ENCODE measurements at places on chromosomes 1 and 21. TPM values are rescaled to one million over a fixed set of nuclear protein-coding genes. Genes with fewer than 3 reads are reported as not detected.

GRCh38 chr1:236808005-236808404 lies 12.9 kb downstream of the MTR start:
- DNase-seq, result no peak

DNA sequence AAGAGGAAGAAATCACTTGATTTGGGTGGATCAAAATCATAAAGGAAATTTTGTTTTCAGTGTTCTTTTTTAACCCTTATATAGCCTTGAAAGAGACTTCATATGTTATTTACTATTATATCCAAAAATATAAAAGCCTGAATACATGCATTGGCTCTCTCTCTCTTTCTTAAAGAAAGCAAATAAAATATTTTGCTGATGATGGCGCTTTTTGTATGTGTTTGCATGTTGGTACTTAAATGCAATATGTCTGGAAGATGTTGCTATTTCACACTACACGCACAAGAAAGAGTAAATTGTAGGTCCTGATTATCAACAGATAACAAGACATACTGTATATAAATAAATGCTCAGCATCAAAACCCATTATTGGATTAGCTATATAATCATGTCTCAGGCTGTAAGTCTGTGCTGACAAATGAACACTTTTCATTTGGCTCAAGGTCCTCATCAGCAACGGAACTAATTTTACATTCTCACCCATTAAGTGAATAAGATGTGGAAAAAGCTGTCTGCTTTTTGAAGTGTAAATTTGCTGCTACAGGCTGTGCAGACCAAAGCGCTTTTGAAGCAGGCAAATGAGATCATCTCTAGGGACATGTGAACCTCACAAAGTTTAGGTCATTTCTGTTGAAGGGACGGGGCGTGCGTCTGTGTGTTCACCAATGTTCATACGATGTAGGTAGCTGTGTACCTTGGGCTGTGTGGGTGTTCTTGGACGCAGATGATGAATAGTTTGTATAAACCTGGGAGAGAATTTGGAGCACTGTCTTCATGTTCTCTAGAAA lies 122.4 kb upstream of the LMO4 start:
- DNase-seq, result no peak

DNA sequence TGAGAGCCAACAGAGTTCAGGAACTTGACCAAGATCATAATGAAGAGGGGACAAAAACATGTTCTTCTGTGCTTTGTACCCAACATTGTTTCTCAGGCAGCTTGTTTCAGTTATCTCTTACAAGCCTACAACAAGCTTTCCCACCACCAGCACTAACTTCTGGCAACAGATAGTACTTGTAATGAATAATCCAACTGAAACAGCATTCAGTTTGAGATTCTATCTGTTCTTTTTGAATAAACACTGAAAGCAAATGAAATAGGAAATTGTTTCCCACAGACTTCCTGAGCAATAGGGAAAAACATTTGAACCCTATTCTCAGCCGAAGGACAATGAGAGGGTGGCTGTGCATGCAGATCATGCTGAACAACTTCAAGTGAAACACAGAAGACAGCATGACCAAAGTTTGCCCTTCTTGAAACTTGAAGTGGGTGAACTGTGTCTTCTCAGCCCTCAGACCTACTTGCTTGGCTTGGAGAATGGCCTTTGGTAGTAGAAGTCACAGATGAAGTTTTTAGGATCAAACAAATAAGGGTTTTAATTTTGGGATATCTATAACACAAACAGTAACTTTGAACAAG lies 11.2 kb upstream of the HOOK1 start:
- DNase-seq, result no peak

MFSD2A gene
- 6.4 TPM for total RNA-seq

- peak; percentile 19 for DNase-seq
These were observed 1.7 kb upstream of the RIPK4 start for GRCh38 chr21:41768437-41769042.

- no peak for DNase-seq
These were observed 15.3 kb upstream of the SKI start for GRCh38 chr1:2212532-2213491.

DNA sequence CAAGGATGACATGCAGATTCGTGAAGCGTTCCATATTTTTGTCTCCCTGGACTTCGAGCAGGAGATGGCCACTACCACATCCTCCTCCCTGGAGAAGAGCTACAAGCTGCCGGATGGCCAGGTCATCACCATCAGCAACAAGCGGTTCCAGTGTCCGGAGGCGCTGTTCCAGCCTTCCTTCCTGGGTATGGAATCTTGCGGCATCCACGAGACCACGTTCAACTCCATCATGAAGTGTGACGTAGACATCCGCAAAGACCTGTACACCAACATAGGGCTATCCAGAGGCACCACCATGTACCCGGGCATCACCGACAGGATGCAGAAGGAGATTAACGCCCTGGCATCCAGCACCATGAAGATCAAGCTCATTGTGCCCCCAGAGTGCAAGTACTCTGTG lies 3.3 kb downstream of the TMEM222 start:
- DNase-seq, result no peak

EXO1 gene
- total RNA-seq, result 1.5 TPM

GRCh38 chr1:2001773-2002411 lies 1.7 kb downstream of the CFAP74 start:
- no peak for DNase-seq

GRCh38 chr21:37620401-37620800 lies 253.8 kb downstream of the DYRK1A start:
- DNase-seq, result no peak

DNA sequence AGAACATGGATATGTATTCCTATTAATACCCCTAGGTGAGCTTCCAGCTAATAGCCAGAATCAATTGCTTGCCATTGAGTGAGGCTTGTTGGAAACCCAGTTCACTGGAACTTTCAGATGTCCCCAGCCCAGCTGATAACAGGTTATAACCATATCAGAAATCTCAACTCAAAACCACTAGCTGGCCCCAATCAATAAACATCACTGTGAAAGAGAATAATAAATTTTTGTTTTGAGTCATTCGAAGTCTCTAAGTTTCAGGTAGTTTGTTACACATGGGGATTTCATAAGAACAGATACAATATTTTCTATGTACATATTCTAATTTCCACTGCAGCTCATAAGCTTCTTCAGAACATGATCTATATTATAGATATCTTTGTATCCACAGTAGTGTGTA lies 162.9 kb upstream of the SNX7 start:
- DNase-seq, result no peak

RHCE gene
- 0.43 TPM for total RNA-seq

DNA sequence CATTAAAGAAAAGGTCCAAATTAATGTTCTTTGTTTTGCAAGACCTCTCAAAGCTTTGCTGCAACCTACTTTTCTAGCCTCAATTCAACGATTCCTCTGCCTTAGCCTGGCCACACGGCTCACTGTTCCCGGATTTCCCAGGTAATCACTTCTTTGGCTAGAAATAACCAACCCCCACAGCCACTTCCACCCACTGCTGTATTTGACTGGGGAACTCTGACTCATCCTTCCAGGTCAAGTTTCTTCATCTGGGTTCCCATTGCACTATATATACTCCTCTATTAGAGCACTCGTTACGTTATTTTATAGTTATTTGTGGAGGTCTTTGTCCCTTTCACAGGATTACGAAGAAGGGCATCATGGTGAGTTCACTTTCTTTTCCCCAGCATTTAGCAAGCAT lies 185.9 kb downstream of the CACNA1E start:
- no peak for DNase-seq

GRCh38 chr1:85128316-85128715 lies 72.5 kb downstream of the SYDE2 start:
- no peak for DNase-seq

TGFB2 gene
- total RNA-seq, result not detected

DNA sequence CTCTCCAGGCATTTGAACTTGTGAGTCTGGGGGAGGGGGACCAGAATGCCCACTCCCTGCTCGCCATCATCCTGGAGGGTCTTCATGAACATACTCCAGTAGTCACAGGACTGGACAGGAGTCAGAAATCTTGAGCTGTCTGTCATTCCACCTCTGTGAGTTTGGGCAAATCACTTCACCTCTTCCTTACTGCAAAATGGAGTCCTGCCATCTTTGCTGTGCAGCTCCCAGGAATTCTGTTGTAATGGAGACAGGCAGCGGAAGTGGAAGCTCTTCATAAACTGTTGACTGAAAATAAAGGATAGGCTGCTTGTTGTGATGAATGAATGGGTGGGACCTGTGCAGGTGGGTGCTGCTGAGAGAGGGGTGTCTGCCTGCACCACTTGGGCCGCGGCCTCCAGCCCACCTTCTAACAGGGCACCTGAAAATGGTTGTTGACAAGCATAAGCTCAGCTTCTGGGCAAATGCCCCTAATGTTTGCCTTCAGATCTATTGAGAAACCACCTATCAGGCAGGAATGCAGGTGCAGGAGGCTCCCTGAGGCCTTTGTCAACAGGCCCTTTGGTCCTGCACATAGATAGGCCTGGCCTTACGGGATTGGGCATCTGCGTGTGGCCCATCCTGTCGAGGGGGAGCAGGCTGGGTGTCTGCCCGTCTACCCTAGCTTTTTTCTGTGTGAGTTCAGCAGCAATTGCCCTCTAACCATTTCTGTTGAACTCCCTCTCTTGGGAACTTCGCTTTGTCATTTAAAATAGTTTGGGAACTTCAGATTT lies 321.0 kb downstream of the RPS6KC1 start:
- no peak for DNase-seq

ZBED6 gene
- 25.8 TPM for total RNA-seq

DNA sequence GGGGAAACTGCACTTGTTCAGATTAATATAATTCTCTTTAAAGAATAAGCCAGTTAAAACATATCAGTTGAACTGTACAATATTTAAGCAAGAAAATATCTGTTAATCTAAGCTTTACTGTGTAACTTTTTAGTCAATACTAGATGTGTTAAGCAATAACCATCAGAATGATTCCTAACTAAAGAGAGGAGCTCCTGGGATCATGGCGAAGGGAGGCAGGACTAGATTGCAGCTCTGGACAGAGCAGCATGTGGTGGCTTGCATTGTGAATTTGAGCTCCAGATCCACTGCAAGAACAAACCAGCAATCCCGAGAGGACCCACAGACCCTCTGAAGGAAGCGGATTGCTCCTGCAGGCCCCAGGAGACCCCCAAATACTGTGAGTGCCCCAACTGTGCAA lies 21.9 kb downstream of the LYST start:
- no peak for DNase-seq

RASSF5 gene
- 209 TPM for total RNA-seq

GRCh38 chr1:3456449-3456963 lies 2.0 kb downstream of the ARHGEF16 start:
- DNase-seq, result no peak

DNA sequence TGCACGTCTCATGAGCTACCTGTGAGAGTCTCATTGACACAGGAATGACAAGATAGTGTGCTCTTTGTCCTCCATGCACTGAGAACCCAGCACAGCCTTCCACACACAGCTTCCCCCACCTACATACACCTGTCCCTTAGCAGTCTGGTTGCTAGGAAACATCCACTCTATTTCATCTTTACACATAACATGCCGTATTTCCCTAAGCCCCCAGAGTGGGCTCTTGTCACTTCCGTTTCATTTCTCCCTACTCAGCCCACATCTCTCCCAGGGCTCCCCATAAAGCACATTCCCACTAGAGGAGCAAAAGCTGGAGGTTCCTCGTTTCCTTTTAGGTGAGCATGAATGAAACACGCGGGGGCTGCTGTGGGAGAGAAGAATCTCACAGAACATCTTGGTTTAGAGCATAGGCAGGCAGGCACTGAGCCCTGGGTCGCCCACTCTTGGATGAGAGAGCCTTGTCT lies 137.1 kb downstream of the ETS2 start:
- no peak for DNase-seq

USP16 gene
- 84.8 TPM for total RNA-seq

FNDC5 gene
- total RNA-seq, result not detected

DNA sequence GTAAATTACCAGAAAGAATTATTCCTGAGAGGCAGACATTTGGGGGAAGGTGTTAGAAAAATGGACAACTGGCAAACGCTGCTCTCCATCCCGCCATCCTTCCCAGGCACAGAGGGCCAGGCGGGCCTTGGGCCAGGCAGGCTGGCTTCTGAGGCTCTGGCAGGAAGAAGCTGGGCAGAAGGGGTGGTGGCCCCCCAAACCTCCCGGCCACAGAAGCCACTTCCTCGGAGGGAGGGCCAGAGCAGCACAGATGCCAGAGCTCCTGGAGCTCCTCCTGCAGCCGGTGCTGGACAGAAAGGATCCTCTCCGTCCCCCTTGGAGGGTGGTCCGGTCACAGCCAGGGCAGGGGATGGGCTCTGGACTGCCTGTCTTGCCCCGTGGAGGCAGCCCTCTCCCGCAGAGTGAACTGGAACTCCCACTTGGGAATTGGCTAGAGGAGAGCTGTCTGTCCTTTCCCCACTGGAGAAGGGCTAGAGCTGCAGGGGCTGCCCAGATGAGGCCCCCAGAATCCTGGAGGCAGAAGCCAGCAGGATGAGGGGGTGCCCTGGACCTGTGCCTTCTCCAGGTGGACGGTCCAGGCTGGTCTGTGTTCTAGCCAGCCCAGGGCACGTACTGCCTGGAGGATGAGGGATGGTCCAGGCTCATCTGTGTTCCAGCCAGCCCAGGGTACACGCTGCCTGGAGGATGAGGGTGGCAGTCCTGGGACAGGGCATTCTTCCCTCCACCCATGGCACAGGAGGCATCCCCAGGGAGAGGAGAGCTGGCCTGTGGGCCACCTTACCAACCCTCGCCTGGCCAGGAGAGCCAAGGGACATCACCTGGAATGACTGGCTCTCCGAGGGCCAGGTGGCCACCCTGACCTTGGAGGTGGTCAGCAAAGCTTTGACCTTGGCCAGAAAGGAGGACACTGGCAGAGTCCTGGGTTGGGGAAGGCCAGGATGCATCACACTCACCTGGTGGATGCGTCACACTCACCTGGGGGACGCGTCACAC lies 47.4 kb upstream of the ACTRT2 start:
- DNase-seq, result peak; percentile 22

- DNase-seq, result no peak
These were observed 62.0 kb upstream of the ST6GALNAC3 start for GRCh38 chr1:76012341-76013205.

MAGI3 gene
- 1.7 TPM for total RNA-seq

DNA sequence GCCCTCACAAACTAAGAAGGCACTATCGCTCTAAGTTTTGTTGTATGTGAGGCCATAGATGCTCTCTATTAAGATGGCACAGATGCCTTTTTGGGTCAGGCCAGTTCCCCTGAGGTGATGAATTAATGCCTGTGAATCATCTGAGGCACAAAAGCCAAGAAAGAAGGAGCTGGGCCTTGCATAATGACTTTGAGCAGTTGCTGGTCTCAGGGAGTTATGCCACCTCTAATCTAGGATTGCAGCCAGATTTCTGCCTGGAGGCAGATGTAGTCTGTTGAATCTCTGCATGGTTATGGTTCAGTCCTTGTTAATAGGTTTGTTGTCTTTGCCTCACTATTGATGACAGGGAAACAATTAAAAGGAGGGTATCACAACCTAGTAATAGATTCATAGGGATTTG lies 168.1 kb upstream of the CHRM3 start:
- no peak for DNase-seq

DNA sequence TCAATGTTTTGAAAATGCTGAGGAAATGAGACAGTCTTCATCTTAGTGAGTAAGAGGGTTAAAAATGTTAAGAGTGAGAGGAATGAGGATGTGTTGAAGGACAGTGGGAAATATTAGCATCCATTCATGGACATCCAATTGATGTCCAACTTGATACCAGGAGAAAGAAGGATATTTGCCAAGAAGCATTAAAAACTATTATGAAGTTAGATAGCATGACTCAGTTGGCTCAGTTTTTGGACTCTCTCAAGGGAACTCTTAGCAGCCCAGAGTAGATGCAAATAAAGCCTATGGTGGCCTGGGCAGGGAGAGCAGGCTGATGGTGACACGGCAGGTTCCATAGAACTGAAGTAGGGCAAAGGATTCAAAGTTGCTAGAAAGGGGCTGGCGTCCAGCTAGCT lies 171.0 kb downstream of the ZZZ3 start:
- DNase-seq, result no peak
